ENCODE measurements at places on chromosomes 6 and 20. TPM values are rescaled to one million over a fixed set of nuclear protein-coding genes. Genes with fewer than 3 reads are reported as not detected.

The TRAPPC3L gene
- total RNA-seq = 0.34 TPM

The ZFP57 gene
- not detected for total RNA-seq

The CDH26 gene
- not detected for total RNA-seq

The UBD gene
- total RNA-seq = 9.2 TPM

DNA sequence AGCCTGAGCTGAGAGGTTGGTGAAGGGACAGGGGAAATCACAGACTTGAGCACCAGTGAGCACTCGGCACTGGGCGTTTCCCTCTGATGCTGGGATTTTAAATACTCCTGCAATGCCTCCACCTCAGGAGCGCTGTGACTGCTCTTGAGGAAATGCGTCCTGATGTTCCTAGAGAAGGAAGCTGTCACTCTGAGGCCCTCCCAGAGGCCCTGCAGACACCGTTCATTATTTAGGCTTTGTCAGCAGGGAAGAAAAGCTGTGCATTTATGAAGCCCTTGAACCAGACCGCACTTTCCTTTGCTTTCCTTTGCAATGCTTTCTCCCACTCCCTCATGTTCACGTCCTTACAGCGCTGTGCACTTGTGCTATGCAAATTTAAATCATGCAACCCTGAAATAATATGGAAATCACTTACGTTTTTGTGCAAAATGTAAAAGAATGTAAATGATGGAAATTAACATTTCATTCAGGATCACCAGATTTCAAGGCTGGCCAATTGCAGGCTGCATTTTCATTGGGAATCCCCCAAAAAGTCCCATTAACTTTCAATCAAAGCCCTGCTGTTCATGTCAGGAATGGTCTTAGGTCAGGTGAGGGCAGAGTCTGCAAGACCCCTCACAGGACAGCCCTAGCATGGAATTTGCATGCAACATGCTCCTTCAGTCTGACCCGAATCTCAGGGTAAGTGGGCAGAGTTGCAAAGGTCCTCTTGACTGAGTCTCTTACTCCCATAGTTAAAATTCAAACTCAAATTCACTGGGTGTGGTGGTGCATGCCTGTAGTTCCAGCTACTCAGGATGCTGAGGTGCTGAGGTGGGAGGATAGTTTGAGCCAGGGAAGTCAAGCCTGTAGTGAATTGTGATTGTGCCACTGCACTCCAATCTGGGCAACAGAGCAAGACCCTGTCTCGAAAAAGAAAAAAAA, 45.8 kb upstream of the SYNDIG1 start:
- no peak for DNase-seq

- DNase-seq = no peak
Measured at GRCh38 chr6:340991-341827, 48.9 kb downstream of the DUSP22 start.

DNA sequence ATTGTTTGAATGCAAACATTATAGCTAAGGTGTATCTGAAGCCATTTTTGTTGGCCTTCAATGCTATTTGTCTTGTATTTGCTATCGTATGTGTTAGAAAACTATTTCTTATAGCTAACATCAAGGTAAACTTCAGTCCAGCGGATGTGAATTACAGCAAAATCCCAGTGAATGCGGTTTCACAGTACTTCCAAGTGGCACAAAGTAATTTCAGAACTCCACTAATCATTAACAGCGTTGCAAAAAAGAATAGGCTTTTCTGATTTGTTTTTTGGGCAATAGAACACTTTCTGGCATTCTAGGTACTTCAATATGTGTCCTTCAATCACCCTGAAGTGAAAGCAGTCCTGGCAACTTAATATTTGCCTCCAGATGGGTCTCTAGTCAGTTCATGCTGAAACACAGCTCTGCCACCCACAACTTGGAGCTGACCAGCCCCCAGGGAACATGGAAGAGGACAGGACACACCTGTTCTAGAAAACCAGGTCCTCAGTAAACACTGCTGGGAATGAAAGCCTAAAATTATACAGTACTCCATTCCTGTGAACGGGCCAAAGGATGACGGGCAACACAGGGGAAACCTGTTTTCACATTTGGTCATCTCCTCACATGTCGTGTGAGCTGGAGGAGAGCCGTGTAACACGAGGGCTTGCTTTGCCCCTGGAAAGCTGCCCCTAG, 9.7 kb upstream of the MRPS10 start:
- DNase-seq = no peak

The TNF gene
- 4.4 TPM for total RNA-seq

Data from glomerular endothelial cell (primary cell).